ENCODE measurements at places on chromosomes 11 and 22.
A peak's percentile ranks its signal among the peaks of the same experiment; 100 is the strongest.

DNA sequence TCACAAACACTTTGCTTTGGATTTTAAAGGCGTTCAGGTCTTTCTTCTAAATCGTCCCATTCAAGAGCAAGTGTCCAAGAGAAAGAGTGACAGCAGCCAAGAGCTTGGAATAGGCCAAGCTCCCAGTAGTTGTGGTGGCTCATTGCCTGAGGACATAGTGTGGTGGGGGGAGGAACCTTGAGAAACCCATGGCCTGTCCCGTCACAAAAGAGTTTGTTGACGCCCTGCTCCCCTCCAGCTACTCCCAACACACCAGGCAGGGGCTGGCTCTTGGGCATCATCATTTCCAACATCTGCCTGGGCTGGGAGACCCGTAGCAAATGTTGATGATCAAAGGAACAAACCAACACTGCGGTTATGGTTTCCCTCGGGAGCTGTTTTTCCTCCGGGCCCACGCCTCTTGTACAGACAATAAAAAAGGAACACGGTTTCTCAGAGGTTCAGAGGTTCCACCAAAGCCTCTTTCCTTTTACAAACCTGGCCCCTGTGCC, 20.8 kb downstream of the FADS3 start:
- DNase-seq = no peak

- no peak for DNase-seq
Measured at GRCh38 chr22:42770941-42771647, 50.4 kb upstream of the A4GALT start.

GRCh38 chr11:58164389-58164788, 24.5 kb upstream of the OR9Q2 start:
- no peak for DNase-seq

- DNase-seq = peak; percentile 75
Measured at GRCh38 chr11:68002938-68003845, 705 bp downstream of the UNC93B1 start.

DNA sequence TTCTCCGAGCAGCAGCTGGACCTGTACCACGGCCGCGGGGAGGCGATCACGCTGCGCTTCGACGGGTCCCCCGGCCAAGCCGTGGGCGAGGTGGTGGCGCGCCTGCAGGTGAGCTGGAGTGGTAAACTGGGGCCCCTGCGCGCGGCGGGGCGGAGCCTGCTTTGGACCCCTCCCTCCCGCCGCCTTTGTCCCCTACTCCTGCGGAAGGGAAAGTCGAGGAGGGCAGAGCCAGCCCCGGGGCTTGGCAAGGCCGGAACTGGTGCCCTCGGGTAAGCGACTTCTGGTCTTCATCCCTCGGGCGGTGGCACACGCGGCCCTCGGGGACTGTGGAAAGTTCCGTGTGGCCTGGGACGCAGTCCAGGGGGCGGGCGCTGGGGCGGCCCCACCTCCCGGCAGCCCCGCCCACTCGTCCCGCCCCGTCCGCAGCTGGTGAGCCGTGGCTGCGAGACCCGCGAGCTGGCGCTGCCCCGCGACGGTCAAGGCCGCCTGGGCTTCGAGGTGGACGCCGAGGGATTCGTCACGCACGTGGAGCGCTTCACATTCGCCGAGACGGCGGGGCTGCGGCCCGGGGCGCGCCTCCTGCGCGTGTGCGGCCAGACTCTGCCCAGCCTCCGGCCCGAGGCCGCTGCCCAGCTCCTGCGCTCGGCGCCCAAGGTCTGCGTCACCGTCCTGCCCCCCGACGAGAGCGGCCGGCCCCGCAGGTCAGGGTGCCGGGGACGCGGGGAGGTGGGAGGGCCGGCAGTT, 9.2 kb downstream of the SIPA1 start:
- no peak for DNase-seq

DNA sequence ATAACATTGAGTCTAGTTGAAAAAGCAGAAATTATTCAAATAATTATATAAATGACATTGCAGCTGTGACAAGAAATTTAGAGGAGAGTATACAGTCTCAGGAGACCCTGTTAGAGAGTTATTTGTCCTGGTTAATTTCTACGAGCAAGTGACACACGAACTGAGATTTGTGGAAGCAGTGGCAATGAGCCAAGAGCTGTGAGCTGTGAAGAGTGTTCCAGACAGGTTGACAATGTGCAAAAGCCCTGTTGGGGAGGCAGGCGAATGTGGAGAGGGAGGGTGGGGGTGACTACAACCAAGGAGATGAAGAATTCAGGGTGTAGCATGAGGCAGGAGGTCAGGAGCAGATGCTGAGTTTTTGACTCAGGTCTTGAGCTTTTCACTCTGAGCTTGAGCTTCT, 620.2 kb upstream of the TENM4 start:
- DNase-seq = no peak

GRCh38 chr11:5345831-5346230, 2.5 kb upstream of the OR51B5 start:
- DNase-seq = no peak

All from GM13977 (cell line).